ENCODE measurements at places on chromosomes 16 and 17.

GRCh38 chr16:50802961-50803360 lies 61.1 kb downstream of the CYLD start:
- no peak for DNase-seq

- DNase-seq = no peak
These were observed 5.1 kb upstream of the PYY start for GRCh38 chr17:43958748-43959352.

GRCh38 chr16:88938777-88939244 lies 38.2 kb downstream of the CBFA2T3 start:
- DNase-seq = no peak

GRCh38 chr17:20189979-20190378 lies 180.8 kb downstream of the SPECC1 start:
- no peak for DNase-seq

DNA sequence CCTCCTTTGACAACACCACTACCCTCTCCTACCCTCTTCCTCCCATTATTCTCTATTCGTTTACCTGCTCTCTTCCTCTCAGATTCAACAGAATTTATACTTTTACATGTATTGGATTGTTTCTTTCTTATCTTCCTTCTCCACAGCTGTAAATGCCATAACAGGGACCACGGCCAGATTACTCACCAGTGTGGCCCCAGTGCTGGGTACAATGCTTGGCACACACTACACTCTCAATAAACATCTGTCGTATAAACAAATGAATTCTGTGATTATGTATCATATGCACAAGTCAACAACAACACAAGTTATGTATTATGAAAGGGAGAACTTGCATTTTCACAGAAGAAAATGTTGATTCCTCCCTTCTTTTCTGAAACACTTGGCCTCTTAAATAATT lies 20.0 kb downstream of the AARSD1 start:
- DNase-seq = no peak

GRCh38 chr16:26905336-26905735 lies 161.4 kb upstream of the C16orf82 start:
- no peak for DNase-seq

- no peak for DNase-seq
These were observed 361.2 kb downstream of the SEC14L1 start for GRCh38 chr17:77501751-77502625.

- no peak for DNase-seq
These were observed 6.3 kb downstream of the PDF start for GRCh38 chr16:69324013-69324531.

GRCh38 chr16:81545470-81546250 lies 101.1 kb downstream of the CMIP start:
- no peak for DNase-seq

- no peak for DNase-seq
These were observed 11.9 kb downstream of the KIF19 start for GRCh38 chr17:74337834-74338500.

GRCh38 chr17:18230288-18231141 lies 5.1 kb downstream of the LLGL1 start:
- no peak for DNase-seq

GRCh38 chr16:75038036-75038858 lies 39.4 kb downstream of the ZNRF1 start:
- DNase-seq = no peak

DNA sequence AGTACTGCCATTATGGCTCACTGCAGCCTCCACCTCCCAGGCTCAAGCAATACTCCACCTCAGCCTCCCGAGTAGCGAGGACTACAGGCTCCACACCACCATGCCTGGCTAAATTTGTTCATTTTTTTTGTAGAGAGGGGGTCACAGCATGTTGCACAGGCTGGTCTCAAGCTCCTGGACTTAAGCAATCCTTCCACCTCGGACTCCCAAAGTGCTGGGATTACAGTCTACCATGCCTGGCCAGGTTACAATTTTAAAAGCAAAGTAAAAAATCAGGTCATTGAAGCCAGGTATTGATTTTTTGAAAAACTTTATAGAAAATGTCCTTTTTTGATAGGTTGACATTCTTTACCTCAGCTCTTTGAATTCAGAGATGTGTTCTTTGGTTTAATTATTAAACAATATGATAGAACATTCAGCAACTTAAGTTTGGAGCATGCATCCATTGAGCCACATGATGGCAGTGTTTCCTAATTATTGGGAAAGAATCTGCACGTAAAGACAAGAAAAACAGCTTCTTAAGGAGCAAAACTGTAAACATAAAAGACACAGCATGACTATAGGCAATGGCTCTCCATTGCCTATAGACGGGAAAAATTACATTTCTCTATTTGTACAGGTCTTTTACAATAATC lies 1.7 kb upstream of the SLC16A11 start:
- peak; percentile 77 for DNase-seq

DNA sequence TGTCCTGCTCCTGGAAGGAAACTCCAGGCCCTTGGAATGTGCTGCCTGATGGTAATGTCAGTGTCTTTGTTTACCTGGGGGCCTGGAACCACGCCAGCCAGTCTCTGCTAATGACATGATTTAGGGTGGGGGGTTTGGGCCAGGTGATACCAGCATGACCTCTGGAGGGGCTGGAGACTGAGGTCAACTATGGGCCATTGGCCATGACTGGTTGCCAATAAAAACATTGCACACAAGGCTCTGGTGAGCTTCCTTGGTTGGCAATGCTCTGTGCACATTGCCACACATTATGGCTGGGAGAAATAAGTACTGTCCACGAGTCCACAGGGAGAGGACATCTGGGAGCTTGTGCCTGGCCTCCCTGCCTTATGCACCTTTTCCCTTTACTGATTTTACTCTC lies 52.5 kb downstream of the LITAF start:
- DNase-seq = no peak

DNA sequence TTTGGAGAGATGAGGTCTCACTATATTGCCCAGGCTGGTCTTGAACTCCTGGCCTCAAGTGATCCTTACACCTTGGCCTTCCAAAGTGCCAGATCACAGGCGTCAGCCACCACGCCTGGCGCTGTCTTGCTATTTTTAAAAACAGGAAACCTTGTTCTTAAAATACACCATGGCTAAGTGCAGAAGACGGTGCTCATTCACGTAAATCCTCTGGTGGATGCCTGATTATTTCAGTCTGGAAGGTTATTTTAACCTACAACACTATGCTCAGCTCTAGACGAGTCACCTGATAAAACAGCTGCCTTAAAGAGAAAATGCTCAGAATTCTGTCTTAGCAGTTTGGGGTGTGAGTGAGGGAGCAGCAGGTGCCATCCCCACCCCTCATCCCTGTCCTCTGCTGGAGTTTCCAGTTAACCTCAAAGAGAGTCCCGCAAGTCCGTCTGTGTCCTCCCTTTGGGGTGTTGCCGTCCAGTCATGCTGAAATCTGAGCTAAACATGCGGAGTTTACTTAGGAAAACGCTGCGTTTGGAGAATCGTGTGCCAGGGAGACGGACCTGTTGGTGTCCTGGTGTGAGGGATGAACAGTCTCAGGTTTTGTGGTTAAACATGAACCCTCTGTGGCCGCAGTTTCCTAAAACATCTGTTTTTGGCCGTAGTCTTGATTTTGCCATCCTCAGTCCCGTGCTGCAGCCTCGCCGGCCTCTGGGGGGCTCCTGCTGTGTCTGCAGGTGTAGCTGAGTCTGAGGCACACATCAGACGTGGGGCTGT lies 17.1 kb downstream of the SPG7 start:
- no peak for DNase-seq

DNA sequence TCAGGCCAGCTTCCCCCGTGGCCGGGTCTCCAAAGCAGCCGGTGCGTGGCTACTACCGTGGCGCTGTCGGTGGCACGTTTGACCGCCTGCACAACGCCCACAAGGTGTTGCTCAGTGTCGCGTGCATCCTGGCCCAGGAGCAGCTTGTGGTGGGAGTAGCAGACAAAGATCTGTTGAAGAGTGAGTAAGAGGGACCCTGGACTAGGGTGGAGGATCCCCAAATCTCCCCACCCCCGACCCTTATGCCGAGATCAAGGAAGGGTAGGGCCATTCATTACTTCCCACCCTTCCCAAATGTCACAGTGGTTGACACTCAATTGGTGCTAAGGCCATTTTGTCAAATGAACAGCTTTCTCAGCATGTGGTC lies 1.2 kb downstream of the COASY start:
- DNase-seq = peak; percentile 68

GRCh38 chr17:36686123-36686669 lies 84.8 kb downstream of the MRM1 start:
- no peak for DNase-seq

DNA sequence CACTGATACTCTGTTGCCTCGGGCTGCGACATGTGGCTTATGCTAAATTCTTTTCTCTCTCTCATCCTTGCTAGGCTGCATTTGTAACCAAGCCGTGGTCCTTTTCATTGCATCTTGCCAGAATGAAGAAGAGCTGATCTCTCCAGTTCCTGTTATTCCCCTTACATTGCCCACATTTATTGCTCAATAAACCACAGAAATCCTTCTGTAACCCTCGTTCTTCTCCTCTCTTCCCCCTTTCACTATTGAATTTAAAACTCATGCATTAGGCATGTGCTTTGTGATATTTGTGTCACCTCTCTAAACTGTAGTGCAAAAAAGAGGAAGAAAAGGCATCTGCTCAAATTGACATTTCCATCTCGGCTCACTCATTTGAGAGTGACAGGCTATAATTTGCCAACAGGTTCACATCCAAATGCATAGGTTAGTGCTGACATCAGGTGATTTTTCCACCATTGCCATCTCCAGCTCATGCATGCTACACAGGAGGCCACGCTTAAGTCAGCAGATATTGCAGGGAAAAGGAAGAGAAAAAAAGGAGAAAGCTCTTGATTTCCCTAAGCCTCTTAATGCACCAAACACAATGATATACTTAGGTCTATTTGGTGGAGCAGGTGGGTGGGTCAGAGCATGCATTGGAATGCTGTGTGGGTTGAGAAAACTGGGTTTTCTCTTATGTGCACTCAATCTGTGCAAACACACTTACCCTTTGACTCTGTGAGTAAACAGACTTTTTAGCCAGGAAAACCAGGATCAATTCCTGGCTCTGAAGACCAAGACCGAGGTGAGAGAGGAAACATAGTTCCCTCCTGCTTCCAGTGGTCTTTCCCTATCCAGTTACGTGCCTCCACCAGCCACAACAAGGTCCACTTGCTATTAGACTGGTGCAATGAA lies 642.7 kb downstream of the HS3ST4 start:
- DNase-seq = no peak

DNA sequence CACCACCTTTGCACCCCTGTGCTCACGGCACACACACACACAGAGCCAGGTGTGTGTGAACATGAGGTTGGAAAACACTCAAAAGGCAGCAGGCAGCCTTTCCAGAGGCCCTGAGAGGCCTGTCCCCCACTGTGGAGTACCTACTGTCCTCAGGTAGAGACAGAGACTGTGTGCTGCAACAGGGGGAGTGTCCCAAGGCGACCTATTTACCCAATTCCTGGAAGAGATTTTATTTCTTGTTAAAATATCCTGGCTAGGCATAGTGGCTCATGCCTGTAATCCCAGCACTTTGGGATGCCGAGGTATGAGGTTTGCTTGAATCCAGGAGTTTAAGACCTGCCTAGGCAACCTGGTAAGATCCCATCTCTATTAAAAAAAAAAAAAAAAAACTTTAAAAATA lies 108.5 kb downstream of the COPRS start:
- DNase-seq = no peak

DNA sequence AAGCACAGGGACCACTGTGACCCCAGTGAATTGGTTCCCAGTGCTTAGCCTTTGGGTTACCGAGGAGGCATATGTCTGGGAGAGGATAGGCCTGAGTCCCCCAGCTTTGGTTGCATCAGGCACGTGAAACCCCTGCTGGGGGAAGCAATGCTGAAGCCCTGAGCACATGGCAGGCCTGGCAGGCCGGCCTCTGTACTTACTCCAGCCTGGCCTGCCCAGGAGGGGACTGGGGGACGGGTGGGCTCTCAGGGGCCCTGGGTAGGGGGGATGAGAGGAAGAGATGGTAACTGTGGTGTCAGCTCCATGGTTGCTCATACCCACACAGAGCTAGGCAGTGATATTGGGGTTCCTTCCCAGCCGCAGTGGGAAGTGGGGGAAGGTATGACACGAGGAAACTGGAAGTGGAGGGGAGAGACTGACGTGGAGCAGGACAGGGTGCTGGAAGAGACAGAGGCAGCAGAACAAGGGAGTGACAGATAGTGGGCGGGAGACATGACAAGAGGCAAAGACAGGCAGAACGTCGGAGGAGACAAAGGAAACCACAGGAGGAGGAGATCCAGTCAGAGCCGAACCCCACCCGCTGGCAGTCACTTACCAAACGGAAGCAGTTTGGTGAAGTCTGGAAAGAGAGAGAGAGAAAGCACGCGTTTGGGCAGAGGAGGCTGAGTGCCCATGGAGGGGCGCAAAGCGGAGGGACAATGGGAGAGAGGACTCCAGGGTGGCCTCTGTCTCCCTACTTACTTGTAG lies 9.1 kb downstream of the TMEM208 start:
- no peak for DNase-seq

DNA sequence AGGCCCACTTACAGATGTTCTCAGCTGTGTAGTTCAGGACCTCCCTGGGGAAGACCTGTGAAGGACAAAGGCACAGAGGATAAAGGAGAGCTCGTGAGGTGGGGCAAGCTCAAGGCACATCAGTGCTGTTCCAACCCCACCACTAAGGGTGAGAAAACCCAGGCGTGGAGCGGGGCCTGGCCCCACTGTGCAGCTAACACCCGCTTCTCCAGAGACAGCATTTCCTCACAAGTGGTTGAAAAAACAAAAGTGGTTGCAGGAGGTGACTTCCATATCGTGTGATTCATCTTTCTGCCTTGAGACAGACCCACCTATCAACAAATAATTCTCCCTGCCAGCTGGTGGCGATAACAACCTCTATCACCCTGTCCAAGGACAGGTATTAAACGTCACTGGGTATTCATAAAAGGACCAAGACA lies 30.0 kb downstream of the SNN start:
- DNase-seq = no peak

- DNase-seq = no peak
These were observed 5.4 kb upstream of the CHRNE start for GRCh38 chr17:4908301-4908700.

DNA sequence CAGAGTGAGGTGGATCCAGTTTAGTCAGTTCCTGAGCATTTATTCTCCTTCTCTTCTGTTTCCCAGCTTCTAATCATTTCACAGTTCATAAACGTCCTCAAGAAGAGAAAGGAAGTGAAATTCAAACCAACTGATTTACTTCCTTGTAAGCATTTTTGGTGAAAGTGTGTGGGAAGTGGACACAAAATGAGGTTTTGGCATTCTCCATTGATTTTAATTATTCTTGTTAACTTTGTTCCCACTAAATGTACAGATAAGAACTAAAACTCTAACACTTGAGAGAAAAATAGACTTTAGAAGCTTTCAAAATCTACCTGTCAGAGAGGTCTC lies 42.7 kb upstream of the CORO6 start:
- DNase-seq = no peak

DNA sequence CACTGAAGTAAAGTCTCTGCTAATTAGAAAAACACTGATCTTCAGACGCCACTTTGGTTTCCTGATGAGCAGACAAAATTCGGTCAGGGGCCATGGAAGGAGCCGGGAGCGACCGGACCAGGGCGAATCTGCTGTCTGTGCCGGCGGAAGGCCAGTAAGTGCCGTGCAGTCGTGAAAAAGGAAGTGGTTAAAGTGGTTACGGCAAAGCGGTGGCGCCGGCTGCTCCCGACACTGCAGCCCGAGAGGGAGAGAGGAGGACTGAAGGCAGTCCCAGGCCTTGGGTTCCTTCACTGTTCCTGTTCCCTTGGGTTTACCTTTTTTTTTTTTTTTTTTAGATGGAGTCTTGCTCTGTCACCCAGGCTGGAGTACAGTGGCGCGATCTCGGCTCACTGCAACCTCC lies 17.3 kb upstream of the HEXD start:
- no peak for DNase-seq

- no peak for DNase-seq
These were observed 3.6 kb downstream of the SLC43A2 start for GRCh38 chr17:1625053-1625452.

GRCh38 chr17:82519971-82520903 lies 705 bp downstream of the FOXK2 start:
- peak; percentile 63 for DNase-seq

Measured in RKO (cell line).